ENCODE measurements at places on chromosomes 11 and 22. TPM values are rescaled to one million over a fixed set of nuclear protein-coding genes. Genes with fewer than 3 reads are reported as not detected.

- DNase-seq, result no peak
These were observed 1.3 kb upstream of the ZDHHC8 start for GRCh38 chr22:20130319-20130718.

DNA sequence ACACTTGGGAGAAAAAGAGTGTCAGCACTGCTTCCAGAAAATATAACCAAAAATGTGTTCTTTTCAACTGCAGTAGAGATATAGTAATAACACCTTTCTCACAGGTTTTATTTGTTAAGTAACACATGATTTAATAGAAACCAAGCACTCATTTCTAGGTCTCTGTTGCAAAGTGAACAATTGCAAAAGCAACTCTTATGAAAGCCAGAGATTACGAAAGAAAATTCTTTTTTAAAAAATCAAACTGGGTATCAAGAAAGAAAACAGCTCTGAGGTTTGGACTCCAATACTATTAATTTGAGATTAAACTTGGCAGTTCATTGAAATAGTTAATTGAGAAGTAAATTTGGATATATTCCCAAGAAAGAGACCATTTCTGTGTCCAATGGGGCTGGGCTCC, 9.8 kb upstream of the XKR3 start:
- DNase-seq, result no peak

- DNase-seq, result peak; percentile 39
These were observed 10.7 kb upstream of the MTMR3 start for GRCh38 chr22:29872144-29872893.

DNA sequence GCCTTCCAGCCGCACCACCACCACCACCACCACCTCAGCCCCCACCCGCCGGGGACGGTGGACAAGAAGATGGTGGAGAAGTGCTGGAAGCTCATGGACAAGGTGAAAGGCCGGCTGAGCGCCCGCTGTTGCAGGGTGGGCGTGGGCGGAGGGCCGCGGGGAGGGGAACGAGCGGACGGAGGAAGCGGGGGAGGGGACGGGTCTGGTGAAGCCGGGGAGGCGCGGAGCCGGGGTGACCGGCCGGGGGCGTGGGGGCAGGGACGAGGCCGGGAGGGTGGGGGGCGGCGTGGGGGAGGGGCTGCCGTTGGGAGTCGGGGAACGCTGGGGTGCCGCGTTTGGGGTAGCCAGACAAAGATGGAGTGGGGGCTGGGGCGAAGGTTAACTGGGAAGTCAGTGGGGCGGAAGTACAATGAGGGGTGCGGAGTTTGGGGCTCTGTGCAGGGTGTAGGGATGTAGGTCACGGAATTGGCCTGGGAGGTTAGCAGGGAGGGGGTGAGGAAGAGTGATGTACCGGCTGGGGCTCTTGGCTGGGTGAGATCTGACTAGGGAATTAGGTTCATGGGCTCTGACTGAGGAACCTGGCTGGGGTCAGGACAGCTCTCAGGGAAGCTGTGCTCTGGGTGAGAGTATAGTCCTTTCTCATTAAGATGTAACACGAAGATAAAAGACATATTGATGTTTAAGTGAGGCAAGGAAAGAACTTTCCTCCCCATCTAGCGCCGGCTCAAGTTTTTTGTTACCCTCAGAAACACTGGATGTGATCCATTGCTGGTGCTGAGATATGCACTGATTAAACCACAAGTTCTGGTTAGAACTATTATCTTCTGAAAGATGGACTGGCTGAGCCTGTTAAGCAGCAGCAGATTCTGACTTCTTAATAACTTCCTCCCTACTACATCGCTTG, 624 bp downstream of the CBL start:
- DNase-seq, result peak; percentile 62

DNA sequence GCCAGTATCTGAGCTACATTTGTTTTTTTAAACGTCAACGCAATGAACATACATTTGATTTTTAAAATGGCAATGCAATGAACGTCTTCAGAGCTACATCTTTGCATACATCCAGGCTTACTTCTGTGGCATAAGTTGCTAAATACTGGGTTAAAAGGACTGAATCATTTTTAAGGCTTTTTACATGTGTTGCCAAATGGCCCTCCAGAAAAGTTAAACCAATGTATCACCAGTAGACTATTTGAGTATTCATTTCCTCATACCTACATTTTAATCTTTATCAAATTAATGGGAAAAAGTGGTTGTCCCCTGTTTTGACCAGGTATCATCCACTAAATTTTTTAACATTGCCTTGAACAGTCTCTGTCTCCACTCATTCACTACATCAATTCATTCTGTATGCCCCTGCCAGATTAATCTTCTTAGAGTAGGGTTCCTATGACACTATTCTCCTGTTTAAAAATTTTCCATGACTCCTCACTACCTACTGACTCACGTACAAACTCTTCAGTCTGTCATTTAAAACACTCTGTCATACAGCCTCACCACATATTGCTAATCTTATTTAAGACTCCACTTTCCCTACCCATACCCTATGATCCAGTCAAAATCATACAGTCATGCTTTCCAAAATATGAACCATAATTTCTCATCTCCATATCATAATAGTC, 12.4 kb upstream of the PRRG4 start:
- DNase-seq, result no peak

- DNase-seq, result no peak
These were observed 476.4 kb downstream of the TBC1D22A start for GRCh38 chr22:47238690-47239473.

GRCh38 chr11:66418168-66418985, 2.5 kb upstream of the NPAS4 start:
- DNase-seq, result peak; percentile 86

GRCh38 chr22:46124383-46125144, 25.8 kb upstream of the PPARA start:
- no peak for DNase-seq

GRCh38 chr11:134474070-134474860, 62.2 kb upstream of the B3GAT1 start:
- DNase-seq, result peak; percentile 14

DNA sequence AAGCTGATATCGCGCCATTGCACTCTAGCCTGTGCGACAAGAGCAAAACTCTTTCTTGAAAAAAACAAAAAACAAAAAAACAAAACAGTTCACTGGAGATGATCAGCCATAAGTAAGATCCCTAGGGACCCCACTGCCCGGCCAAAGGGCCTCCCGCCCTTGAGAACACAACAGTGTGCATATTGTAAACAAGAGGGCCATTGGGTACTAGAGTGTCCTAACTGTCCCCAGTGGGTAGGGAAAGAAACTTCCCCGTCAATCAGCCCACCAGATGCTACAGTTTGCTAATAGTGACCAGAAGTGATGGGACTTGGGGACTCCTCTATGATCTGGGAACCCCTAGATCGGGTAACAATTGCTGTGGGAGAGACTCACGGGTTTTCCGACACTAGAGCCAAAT, 3.7 kb upstream of the ACY3 start:
- DNase-seq, result no peak

GRCh38 chr11:126109941-126110731, 47.5 kb upstream of the CDON start:
- no peak for DNase-seq

DNA sequence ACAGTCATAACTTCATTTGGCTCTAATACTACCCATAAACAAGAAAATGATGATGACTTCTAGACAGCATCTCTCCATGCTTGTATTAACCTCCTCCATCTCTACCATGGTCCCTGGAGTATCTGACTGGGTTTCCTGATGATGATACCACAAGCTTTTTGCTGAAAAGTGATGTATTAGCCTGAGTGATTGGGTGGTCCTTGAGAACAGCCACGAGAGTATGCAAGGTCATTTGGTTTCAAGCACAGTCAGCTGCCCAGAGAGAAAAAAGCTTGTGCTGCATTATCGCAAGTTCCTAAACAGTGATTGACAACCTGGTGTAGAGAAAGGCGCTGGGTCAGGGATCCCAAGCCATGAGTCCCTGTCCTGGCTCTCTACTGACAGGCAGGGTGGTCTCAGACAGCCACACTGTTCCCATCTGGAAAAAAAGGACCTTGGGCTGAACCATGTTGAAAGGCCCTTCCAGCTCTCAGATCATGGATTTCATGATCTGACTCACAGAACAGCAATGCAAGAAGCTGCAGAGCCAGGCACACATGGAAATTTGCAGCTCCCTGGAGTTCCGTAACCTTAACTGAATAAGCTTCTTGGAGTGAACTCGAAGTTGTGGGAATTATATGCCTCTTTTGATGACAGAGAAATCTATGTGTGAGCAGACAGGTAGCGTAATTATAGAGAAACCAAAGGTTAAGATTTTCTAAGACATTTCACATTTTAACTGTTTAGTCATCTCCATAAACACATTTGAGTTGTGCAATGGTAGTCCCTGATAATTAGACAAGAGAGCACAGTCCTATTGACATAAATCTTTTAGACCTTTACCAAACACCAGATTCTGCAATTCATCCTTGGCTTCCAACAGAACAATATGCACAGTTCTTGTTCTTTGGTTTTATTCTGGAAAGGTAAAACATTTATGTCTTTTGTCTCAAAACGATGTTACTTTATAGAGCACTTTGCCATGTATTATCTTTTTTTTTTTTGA, 54.1 kb upstream of the UBASH3B start:
- no peak for DNase-seq

GRCh38 chr11:29985248-29985647, 31.6 kb downstream of the KCNA4 start:
- DNase-seq, result no peak

GRCh38 chr11:72475381-72475780, 41.0 kb upstream of the CLPB start:
- DNase-seq, result no peak

- no peak for DNase-seq
These were observed 55.0 kb downstream of the MICAL2 start for GRCh38 chr11:12165237-12165875.

- DNase-seq, result no peak
These were observed 134.7 kb downstream of the TTC17 start for GRCh38 chr11:43493431-43493830.

- DNase-seq, result no peak
These were observed 26.3 kb downstream of the SNAP29 start for GRCh38 chr22:20885017-20885556.

- DNase-seq, result peak; percentile 23
These were observed 428.0 kb downstream of the TBC1D22A start for GRCh38 chr22:47190276-47190956.

DNA sequence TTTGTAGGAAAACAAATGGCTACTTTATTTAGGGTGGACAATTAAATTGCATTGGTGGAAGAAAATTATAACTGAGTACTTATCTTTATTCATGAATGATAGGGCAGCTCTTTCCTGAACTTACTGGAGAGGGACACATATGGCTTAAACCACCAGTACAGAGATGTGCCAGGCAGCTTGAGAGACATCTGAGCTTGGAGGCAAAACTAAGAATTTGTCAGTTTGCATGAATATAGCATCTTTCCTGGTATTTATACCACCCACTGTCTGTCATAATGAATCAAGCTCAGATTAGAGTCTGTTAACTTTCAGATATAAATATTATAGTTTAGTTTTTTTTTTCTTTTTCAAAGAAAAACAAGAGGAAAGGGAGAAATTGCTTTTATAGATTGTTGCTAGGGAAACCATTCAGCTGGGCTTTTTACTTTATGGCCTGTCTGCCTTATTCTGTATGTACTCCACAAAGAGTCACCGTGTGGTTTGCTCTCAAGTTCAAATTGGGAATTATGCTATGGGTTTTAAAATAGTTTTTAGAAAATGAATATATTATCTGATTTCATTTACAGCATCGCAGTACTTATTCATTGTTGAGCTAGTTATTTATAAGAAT, 477.0 kb upstream of the CHORDC1 start:
- DNase-seq, result no peak

GRCh38 chr11:1643146-1643690, 13.6 kb downstream of the KRTAP5-5 start:
- no peak for DNase-seq

GRCh38 chr22:26086359-26086758, 82.9 kb upstream of the SEZ6L start:
- no peak for DNase-seq

- no peak for DNase-seq
These were observed 9.4 kb downstream of the HIPK3 start for GRCh38 chr11:33266393-33267215.

DNA sequence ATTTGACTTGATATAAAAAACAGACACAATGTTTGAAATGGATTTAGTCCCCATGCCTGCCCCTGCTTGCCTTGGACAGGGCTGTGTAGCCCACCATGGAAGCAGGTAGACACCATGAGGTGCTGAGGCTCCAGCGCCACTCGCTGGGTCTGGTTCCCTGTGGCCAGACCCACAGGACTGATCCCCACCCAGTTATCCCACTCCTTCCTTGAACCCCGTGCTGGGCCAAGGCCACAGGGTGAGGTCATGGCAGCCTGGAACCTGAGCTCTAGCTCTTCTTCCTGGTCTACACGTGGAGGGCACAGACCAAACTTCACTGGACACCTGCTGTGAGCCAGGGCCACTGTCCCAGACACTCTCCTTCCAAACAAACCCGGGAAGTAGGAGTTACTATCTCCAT, 42.5 kb downstream of the GAB4 start:
- DNase-seq, result no peak

DNA sequence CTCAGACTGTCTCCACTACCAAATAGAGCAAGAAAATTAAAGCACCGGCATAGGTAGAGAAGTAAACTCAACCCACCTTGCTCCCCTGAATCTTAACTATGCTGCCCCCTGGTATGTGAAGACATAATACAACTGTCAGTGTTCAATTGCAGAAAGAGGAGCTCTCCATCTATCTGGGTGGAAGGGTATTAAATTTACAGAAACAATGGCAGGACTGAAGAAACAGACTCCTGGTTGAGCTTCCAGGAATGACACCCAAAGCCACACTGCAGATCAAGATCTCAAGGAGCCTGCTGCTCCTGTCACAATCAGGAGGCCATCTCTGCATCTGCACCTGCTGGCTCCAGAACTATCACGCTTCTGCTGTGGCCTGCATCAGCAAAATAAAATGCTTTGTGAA, 132.1 kb upstream of the BMAL1 start:
- no peak for DNase-seq

Gene MS4A4A
- total RNA-seq, result not detected

Gene MYEOV
- total RNA-seq, result 0.22 TPM

Gene ADM2
- total RNA-seq, result 11.9 TPM

Gene NRGN
- 7.0 TPM for total RNA-seq

Gene FZD4
- 4.5 TPM for total RNA-seq

Gene SH3BP1
- 35.1 TPM for total RNA-seq

Gene KRTAP5-9
- not detected for total RNA-seq

Gene TPBGL
- total RNA-seq, result 0.64 TPM

Gene OR4C11
- total RNA-seq, result not detected

Gene CHRM1
- not detected for total RNA-seq

Gene MS4A6E
- not detected for total RNA-seq

Gene BDNF
- total RNA-seq, result 2.7 TPM

Gene KRTAP5-10
- total RNA-seq, result not detected

Data from H9 (cell line).